Foreskin keratinocyte (primary cell): ENCODE measurements at places on chromosomes 6 and 20. TPM values are rescaled to one million over a fixed set of nuclear protein-coding genes. Genes with fewer than 3 reads are reported as not detected.

The ITPR3 gene
- 76.5 and 82.0 TPM in 2 replicates for total RNA-seq

The TMEM244 gene
- total RNA-seq, result not detected in 2 replicates

The KHDRBS2 gene
- not detected in 2 replicates for total RNA-seq

GRCh38 chr6:132907231-132907630, 92.9 kb downstream of the RPS12 start:
- no peak for DNase-seq

The OGFRL1 gene
- 13.6 and 15.5 TPM in 2 replicates for total RNA-seq

The PIGU gene
- 24.3 and 25.9 TPM in 2 replicates for total RNA-seq
